ENCODE measurements at places on chromosomes 12 and 14.

DNA sequence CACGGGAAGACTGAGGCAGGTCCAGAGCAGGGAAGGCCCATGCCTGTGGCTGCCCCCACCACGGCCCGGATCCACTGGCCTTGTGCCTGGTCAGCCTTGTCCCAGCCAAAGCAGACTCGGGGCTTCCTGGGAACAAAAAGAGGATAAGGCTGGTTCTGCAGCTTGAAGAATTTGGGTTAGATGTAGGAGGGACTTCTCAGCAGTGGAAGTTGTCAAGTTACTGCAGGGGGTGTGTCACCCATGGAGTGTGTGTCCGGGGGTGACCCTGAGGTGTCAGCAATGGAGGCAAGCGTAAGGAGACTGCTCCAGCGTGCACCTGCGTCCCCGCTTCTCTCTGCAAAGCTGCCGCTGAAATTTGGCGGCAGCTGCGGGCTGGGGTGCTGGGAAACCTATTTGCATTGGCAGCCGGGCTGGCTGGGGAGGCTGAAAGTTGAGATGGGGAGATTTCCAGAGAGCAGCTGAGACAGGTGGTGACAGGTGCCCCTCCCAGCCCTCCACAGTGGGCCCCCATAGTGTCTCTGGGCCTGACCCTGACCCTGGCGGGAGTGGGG, 12.5 kb upstream of the TNFAIP2 start:
- no peak for DNase-seq

GRCh38 chr12:39240587-39240986, 202.3 kb downstream of the KIF21A start:
- DNase-seq, result no peak

DNA sequence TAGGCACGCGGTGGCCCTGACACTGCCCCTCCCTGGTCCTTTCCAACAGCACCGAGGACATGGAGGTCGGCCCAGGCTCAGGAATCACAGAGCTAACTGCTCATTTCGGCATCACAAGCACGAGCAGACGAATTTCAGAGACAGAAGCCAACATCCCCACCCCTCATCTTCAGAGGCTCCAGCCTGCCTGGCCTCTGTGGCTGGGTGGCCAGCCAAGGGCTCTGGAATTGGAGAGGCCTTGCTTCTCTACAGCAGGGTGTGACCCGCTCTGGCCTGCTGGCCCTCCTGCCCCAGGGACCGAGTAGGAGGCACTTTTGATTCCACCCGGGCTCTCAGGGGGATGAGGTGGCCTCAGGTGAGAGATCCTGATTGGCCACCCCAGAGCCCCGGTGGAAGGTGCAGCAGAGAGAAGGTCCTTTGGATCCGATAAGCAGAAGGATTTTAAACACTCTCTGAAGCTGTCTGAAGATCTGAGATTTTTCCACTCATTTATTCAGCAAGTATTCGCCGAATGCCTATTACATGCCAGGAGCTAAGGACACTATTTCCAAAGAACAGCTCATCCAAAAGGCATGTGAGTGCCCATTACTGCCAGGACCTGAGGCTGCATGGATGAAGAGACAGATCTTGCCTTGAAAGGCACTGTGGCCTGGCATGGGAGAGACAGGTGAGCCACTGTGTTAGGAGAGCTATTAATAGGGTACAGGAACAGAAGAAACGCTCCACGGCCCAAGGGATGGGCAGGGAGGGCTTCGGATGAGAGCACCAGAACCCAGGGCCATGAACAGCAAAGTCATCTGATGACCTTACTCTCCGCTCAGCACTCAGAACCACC, 10.2 kb downstream of the BAG5 start:
- DNase-seq, result no peak

- DNase-seq, result no peak
Observed at GRCh38 chr12:110538869-110539622, 36.9 kb downstream of the RAD9B start.

DNA sequence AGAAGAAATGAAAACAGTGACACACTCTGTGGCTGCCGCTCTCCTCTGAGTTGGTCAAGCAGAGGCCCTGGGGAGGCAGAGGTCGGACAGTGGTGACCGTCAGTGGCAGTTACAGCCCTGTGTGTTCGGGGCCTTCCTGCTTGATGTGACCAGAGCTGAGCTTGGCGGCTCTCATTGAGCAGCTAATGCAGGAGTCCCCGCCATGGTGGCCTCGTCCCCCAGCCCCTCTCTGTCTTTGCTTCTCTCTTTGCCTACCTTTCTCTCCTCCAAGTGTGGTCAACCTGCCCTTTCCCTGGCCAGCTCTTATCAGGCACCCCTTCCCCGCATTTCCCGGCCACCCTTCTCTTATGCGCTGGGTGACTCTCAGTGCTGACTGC, 362.8 kb downstream of the CACNA1C start:
- no peak for DNase-seq

GRCh38 chr14:82385048-82385447, 851.4 kb upstream of the SEL1L start:
- no peak for DNase-seq

DNA sequence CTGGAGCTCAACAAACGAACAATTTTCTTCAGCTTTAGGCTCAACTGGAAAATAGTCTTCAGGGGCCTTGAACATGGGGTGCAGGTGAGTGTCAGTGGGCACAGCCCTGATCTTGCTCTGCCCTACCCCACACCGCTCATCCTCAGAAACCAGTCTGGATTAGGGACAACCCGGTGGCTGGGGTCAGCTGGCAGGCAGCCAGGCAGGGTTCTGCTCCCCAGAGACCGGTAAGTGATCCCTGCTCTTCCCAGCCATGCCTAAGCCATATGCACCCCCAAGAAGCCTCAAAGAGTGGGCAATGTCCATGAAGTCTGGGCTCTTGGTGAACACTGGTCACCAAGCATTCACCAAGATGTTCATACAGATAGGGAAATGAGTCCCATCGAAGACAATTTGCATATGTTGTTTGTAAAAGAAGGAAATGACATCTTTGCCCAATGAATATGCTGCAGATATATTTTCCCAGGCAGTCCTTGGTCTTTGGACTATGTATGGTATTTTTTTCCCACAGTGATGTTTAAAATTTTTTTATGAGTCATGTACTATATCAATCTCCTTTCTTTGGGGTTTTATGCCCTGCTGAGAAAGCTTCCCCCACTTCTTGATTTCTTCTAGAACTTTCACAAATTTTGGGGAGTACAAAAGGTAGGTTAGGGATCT, 63.9 kb upstream of the VASH1 start:
- DNase-seq, result no peak

- no peak for DNase-seq
Observed at GRCh38 chr14:90137807-90138206, 76.0 kb downstream of the KCNK13 start.

DNA sequence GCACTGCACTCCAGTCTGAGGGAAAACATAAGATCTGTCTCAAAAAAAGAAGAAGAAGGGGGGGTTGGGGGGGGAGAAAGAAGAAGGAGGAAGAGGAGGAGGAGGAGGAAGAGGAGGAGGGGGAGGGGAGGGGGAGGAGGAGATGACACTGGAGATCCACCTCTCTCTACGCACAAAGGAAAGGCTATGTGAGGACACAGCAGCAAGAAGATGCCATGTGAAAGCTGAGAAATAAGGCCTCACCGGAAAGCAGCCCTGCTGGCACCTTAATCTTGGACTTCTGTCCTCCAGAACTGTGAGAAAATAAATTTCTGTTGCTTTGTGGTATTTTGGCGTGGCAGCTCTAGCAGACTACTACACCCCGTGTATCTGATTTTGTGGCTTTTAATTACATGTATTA, 477.9 kb downstream of the MED13L start:
- DNase-seq, result no peak

GRCh38 chr12:112134731-112135130, 9.4 kb downstream of the TRAFD1 start:
- no peak for DNase-seq

- DNase-seq, result no peak
Observed at GRCh38 chr12:58592475-58593207, 327.7 kb downstream of the LRIG3 start.

DNA sequence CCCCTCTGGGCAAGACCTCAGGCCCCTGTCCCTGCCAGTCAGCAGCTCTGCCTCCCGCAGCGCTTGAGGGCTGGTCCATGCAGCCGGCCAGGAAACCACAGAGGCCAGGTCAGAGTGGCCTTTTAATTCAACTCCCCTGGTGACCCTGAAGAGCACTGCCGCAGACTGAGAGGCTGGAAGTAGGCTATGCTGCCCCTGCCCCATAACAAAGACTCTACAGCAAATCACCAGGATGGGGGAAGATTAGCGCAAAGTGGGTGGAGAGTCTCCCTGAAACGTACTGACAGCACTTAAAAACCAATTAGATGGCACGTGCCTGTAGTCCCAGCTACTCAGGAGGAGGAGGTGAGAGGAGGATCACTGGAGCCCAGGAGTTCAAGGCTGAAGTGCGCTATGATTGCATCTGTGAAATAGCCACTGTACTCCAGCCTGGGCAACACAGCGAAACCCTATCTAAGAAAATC, 70.5 kb downstream of the ITPK1 start:
- no peak for DNase-seq

- DNase-seq, result no peak
Observed at GRCh38 chr14:97138801-97139200, 341.6 kb downstream of the VRK1 start.

DNA sequence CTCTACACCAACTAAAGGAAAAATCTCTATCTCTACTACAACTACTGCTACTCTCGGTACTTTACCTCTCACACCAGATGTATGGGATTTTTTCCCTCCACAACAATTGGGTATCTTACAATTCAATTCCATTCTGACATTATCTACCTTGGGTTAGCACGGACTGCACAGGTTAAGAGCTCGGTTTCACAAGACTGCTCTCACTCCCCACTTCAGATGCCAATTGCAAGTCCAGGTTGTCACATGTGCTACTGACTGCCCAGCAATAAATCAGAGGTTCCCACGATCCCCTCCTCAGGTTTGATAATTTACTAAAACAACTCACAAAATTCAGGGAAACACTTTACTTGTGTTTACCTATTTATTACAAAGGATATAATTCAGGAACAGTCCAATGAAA, 58.0 kb downstream of the OVCH1 start:
- no peak for DNase-seq

- no peak for DNase-seq
Observed at GRCh38 chr12:46509135-46509534, 136.6 kb upstream of the SLC38A2 start.

DNA sequence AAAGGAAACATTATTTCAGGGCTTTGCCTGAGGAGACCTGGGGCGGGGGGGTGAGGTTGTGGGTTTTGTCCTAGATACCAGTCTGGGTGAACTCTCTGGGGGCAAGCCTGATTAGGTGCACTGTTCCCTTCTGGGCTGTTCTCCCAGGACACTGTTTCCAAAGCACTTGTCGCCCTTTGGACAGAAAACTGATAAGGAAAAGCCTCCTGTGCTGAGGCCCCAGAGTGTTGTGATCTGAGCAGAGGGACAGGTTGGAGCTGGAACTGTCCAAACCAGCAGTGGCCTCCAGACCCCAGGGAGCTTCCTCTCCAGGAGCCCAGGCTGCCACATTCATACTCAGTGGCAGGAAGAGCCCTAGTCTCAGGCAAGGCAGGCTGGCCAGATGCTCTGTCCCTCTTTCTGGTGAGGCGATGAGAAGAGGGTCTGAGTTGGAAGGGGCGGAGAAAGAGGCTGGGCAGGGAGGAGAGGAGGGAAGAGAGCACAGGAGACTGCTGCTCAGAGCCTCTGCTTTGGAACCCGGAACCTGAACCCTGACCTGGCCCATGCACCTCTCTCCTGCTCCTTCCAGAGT, 1.9 kb downstream of the GALNT16 start:
- no peak for DNase-seq

DNA sequence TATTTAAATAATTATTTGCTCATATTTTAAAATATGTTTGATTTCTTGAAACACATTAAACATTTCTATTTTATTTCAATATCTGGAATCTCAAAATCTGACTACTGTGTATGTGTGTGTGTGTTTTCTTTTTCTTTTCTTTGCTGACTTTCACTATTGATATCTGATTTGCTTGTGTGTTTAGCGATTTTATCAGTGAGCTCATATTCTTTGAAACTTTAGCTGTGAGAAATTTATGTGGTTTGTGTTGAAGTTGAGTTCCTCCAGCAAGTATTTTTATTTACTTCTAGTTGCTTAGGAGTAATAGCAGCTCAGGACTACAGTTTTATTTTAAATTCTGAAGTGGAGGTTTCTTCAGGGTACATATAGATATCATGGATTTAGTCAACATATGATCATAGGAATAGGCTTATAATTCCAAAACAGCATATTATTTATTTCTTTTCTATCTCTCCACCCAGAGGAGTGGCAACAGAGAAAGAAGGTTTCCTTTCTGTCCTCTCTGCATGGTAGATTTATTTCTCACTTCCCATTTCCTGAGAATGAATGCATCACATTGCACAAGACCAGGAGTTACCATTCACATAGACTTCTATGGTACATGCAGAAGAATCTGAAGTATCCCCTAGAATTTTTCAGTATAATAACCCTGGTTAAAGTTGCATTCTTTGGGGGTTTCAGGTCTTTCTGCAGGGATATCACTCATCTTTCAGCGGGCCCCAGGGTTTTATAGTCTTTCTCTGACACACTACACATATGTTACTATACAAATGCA, 60.5 kb downstream of the PTPRQ start:
- no peak for DNase-seq

DNA sequence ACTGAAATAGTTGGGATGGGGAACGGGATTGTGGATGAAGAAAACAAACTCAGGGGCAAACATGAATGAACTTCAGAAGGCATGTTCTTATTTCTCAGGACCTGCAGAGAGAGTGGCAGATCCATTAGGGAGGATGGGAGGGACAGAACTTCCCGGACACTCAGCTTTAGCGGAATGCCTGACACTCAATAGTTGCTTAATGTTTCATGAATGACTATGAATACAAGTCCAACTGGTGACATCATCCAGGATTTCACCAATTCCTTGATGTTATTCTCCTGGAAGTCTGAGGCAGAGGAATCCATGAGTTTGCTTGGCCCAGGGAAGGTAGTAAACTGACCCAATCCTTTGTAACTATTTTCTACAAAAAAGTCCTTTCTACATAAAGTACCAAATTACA, 37.8 kb upstream of the LRRC10 start:
- DNase-seq, result no peak

DNA sequence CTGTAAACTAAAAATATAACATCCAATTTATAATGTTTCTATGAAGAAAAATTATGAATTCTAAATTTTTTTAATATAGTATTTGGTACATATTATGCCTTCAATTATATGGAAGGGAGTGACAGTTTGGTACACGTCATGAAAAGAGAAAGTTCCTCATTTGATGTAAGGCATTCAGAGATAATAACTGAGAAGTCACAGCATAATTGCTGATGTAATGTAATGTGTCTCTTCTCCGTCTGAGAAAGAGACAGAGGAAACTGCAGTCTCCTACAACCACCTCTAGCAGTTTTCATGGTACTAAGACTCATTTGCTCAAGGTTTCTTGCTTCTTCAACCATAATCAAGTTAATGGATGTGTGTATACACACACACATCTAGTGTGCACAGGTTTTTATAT, 2.3 kb upstream of the CD69 start:
- DNase-seq, result no peak

GRCh38 chr12:3469711-3470110, 21.3 kb upstream of the PRMT8 start:
- DNase-seq, result no peak

DNA sequence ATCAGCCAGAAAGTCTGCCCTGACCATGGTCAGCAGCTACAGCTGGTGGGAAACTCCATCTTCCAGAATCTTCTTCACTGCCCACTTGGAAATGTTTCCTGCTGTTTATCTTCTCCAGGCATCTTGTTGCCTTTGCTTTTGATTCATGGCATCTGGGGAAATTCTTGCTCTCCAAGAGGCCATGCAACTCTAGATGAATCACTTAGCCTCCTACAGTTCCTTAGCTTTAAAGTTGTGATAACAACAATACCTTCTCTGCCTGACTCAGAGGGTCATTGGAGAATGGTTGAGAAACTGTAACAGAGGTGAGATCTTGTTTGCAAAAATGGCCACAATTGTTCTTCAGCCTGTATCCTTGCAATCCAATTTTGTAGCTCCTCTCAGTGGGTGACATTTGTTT, 121.0 kb upstream of the VRK1 start:
- no peak for DNase-seq
